ENCODE measurements at places on chromosomes 11 and 22. TPM values are rescaled to one million over a fixed set of nuclear protein-coding genes. Genes with fewer than 3 reads are reported as not detected.

The CD3D gene
- total RNA-seq: 386 TPM

The UPK3A gene
- total RNA-seq: not detected

- peak; percentile 43 for DNase-seq
Measured at GRCh38 chr11:63768237-63769041, at the start of gene ZFTA. Gene ZFTA (minus strand): TSS chr11:63768775. CDS start chr11:63768622, 153 bp downstream.

DNA sequence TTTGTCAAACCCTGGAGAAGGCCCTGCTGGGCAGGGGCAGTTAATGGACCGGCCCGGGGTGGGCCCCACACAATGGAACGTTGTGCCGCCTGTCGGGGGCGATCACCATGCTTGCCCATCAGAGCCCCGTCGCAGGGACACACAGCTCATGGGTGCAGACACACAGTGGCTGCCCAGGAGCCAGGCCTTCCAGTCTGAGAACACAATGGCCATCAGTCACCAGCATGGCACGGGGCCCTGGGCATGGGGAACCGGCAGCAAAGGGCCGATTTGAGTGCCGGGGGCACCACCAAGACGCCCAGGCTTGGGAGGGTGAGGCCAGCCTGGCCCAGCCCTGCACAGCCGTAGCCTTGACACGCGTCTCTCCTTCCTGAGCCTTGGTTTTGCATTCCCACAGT lies 7.1 kb downstream of the LINC01488 start:
- no peak for DNase-seq

DNA sequence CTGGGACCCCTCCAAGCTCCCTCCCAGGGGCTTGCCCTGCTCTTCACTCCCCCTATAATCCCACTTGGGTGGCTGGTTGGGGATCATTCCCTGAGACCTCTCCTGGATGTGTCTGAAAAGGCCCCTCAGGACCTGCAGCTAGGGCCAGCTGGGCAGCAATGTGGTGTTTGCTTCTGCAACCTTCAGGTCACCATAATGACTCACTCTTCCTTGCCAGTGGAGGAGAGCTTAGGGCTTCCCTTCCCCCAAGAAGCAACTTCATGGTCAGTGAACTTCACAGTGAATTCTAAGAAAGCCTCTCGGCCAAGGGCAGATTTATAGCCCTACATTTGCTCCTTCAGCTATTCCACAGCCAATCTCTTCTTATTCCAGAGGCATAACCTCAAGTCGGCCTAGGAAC lies 45.1 kb upstream of the TSPAN18 start:
- DNase-seq: no peak

DNA sequence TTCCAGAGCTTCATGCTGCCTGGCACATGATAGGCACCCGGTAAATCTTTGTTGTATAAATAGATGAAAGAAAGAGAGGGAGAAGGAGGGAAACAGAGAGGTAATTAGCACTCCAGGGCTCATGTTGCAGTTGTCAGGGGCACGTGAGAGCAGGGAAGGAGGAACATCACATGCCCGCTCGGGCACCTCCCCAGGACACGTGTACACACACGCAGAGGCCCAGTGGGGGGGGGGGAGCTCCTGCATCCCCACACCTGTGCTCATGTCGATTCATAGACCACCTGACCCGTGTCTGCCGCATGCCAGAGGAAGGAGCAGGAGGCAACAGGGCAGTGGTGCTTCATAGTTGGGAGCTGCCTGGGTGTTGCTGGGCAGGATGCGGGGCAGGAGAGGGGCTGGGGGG lies 37.1 kb upstream of the NNMT start:
- DNase-seq: no peak

Measured in activated T-helper 2 cell treated with anti-CD3 and anti-CD28 coated beads, Interferon-gamma antibody, Interleukin-2, Interleukin-4, amounts not matched to agents 10 μg/mL and 5 μg/mL and 100 μg/mL, durations not matched to agents 14 hours and 24 hours and 36 hours (primary cell).